Left lung (tissue), 14 donors: ENCODE measurements at places on chromosomes 6 and 20.
A peak's percentile ranks its signal among the peaks of the same experiment; 100 is the strongest.

- DNase-seq = no peak
Measured at GRCh38 chr20:13515291-13515690, 123.4 kb downstream of the TASP1 start.

GRCh38 chr6:32895006-32895345 lies 41.0 kb downstream of the PSMB9 start:
- peak; percentile 74 for DNase-seq

DNA sequence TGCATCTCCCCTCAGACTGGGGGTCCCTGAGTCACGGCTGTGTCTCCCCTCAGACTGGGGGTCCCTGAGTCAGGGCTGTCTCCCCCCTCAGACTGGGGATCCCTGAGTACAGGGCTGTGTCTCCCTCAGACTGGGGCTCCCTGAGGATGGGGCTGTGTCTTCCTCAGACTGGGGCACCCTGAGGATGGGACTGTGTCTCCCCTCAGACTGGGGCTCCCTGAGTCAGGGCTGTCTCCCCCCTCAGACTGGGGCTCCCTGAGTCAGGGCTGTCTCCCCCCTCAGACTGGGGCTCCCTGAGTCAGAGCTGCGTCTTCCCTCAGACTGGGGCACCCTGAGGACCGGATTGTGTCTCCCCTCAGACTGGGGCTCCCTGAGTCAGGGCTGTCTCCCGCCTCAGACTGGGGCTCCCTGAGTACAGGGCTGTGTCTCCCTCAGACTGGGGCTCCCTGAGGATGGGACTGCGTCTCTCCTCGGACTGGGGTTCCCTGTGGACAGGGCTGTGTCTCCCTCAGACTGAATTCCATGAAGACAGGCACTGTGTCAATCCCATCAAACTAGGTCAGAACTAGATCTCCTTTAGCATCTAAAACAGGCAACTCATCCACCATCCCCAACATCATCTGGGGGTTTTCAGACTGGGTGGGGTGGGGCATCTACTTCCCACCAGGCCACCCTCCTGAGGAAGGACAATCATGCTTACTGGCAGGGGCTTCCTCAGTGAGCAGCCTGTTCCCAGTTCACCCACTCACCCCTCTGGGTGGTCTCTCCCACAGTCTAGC lies 60.7 kb downstream of the MRPL14 start:
- DNase-seq = no peak

DNA sequence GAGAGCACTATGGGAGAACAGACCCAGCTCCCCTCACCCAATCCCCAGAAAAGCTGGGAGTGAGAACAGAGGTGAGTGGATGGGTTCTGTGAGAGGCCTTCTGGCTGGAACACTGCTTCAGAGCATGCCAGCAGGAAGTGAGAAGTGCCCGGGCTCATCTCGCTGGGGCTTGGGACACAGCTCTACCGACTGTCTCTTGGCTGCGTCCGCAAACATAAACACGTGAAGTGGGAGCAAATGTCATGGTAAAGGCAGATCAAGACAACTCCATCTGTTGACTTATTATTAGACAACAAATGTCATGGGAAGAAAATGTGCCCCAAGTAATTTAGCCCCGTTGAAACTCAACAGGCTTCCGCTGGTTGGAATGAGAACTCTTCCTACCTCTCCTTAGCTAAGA lies 25.9 kb downstream of the GNAS-AS1 start:
- no peak for DNase-seq

- DNase-seq = no peak
Measured at GRCh38 chr20:24523661-24524060, 54.2 kb downstream of the SYNDIG1 start.

GRCh38 chr20:49381558-49382493 lies 100.6 kb downstream of the KCNB1 start:
- DNase-seq = peak; percentile 59

- no peak for DNase-seq
Measured at GRCh38 chr20:513429-513828, 30.2 kb downstream of the CSNK2A1 start.

DNA sequence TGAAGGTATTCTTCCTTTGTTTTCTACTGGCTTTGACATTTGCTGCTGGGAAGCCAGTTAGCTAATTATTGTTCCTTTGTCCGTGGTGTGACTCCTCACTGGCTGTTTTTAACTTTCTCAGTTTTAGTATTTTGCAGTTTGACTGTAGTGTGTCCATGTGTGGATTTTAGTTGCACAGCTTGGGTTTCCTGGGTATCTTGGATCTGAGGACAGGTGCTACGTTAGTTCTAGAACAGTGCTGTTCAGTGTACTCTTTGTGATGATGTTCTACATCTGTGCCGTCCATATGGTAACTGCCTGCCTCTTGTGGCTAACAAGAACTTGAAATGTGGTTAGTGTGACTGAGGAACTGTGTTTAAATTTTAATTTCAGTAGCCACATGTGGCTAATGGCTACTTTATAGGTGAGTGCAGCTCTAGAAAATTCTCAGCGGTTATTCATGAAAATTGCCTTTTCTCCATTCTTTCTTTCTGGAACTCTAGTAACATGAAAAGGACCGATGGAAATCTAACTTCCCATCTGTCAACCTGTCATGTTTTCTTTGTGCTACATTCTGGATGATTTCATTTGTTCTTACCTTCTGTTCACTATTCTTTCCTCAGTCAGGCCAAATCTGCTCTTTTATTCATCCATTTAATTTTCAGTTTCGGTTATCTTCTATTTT lies 7.4 kb downstream of the SNX9 start:
- no peak for DNase-seq

GRCh38 chr6:160393891-160394653 lies 45.9 kb downstream of the SLC22A3 start:
- DNase-seq = no peak

GRCh38 chr6:161694995-161695394 lies 421.1 kb upstream of the AGPAT4 start:
- DNase-seq = no peak

DNA sequence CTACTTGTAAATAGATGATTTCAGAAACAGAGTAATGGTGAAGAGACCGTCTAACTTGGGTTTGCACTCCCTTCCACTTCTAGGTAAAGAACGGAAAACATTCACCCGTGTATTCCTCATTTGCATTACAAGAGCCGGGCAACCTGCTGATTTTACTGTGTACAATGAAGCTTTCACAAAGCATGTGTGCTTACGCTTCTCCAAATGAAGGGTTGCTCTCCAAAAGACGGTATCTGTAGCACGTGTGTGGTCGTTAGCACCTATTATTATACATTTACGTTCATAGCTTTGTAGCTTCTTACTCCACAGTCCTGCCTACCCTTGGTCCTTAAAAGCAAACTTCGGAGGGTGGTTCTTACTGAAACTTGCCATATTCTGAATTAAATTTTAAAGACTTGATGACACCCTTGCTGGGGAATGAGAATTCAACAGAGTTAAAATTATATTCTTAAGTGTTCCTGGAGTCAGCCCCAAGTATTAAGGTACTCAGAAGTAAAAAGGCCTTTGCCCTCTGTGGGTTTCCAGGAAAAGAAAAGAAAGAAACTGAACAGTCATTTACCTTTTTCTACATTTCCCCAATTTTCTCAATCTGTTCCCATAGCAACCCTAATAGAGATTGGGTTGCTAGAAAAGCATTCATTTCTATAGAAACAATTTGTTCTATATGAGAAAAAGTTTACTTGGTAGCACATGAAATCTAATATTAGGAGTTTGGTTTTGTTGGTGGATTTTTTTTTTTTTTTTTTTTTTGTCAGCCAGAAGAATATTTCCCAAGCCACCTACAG lies 61.9 kb upstream of the KCNG1 start:
- DNase-seq = no peak

DNA sequence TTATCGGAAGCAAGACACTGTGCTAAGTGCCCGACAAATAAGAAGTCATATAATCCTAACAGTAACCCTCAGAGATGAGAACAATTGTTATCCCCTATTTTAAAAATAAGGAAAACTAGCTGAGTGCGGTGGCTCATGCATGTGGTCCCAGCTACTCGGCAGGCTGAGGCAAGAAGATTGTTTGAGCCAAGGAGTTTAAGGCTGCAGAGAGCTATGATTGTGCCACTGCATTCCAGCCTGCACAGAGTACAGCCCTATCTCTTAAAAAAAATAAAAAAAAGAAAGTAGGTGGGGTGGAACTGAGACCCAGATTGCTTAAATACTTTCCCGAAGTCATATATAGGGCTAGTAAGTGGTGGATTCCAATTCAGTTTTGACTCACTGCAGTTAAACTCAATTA lies 84.7 kb downstream of the UST start:
- DNase-seq = no peak

DNA sequence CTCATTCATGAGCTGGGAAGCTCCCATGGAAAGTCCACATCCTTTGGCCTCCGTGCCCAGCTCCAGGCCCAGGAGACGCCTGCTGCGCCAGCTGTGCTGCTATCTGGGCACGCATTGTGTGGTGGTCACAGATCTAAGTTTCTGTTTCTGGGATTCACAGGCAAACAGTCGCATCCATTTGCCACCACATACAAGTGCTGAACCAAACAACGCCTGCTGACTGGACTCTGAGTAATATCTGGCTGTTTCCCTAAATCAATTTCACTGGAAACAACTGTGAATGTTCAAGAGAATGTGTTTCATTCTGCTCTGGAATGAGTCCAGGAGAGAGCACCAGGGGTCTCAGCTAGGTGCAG lies 45.5 kb downstream of the IRF4 start:
- no peak for DNase-seq

DNA sequence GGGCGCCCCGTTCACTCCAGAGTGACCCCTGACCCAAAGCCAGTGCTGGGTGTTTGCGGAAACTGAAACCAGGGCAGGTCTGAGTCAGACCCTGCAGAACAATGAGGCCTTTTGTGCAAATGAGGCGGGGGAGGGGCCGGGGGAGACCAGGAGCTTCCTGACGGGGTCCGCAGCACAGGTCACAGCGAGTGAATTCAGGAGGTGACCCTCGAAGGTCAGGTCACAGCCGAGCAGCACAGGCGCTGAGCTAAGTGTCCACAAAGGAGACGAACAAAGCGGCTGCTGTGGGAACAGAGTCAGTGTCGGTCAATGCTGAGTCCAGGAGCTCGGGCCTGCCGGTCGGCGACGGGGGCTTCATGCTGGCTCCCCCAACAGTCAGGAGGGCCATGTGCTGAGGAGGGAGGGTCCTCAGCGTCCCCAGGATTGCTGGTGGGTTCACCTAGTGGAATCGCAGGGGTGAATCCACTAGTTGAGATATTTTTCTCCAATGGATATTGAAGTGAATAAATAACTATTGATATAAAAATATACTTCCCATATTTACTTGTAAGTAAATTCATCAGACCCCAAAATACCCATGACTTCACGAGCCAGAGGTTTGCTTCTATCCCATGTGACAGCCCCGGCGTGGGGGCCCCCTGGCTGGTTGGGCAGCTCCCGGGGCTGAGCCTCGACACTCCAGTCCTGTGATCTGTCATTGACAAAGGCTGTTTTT lies 188.4 kb upstream of the SULF2 start:
- no peak for DNase-seq

DNA sequence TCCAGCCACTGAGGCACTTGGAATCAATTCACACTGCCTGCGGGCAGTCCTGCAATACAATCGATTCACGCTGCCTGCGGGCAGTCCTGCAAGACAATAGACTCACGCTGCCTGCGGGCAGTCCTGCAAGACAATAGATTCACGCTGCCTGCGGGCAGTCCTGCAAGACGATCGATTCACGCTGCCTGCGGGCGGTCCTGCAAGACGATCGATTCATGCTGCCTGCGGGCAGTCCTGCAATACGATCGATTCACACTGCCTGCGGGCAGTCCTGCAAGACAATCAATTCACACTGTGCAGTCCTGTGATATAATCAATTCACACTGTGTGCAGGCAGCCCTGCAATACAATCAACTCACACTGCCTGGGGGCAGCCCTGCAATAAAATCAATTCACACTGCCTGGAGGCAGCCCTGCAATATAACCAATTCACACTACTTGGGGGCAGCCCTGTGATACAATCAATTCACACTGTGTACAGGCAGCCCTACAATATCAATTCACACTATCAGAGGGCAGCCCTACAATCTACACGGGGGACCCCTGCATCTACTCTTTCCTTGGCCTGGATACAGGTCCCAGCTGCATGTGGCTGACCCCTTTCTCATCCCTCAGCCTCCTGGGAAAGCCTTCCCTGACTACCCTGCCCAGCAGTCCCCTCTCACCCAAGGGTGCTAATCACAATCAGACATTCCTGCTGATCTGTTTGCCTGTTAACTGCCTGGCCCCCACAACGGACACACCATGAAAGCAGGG lies 10.4 kb downstream of the TAF4 start:
- no peak for DNase-seq

DNA sequence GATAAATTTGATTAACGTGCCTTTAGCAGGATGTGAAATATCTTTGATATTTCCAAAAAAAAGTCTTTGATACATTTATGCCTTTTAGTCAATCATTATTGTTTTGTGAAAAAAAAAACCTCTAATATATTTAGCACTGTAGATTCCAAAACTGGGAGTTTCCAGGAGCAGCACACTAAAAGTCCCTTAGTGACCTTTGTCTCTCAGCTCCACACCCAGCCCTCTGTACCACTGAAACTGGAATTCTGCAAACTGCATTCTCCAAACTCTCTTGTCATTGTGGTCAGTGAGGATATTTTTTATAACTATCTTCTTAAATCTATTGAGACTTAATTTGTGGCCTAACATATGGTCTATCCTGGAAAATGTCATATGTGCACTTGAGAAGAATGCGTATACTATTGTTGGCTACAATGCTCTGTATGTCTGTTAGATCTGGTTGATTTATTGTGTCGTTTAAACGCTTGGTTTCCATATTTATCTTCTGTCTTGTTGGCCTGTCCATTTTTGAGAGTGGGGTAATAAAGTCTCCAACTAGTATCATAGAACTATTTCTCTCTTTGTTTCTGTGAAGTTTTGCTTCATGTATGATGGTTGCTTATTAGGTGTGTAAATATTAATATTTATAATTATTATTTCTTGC lies 73.2 kb upstream of the CNKSR3 start:
- no peak for DNase-seq

- no peak for DNase-seq
Measured at GRCh38 chr6:102417368-102417998, 1024.0 kb downstream of the GRIK2 start.

- DNase-seq = no peak
Measured at GRCh38 chr6:113352029-113352801, 504.9 kb upstream of the MARCKS start.

- no peak for DNase-seq
Measured at GRCh38 chr6:16632101-16632500, 129.2 kb downstream of the ATXN1 start.

GRCh38 chr6:71292001-71292400 lies 3.4 kb downstream of the OGFRL1 start:
- DNase-seq = no peak

GRCh38 chr20:48336597-48336996 lies 491.2 kb downstream of the PREX1 start:
- DNase-seq = no peak

DNA sequence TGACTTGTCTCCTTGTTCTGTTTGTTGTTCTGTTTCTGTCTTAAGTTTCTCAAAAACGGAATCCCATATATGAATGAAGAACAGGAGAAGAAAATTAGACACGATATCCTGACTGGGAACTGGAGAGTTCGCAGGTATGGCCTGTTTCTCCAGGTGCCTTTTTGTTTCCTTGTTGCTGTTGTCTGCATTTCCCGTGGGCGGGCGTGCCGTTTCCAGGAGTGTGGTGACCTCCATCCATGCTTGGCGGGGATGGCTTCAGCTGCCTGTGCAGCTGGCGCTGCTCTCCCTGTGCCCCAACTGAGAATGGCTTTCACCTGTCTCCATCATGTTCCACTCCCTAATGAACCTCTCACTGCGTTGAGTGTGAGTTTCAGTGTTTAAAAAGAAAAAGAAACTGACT lies 4.4 kb downstream of the PNLDC1 start:
- no peak for DNase-seq

GRCh38 chr6:87199787-87200186 lies 44.4 kb downstream of the ZNF292 start:
- DNase-seq = no peak
